Activated CD4-positive, alpha-beta T cell treated with anti-CD3 and anti-CD28 coated beads for 36 hours (primary cell): ENCODE measurements at places on chromosomes 11 and 22. TPM values are rescaled to one million over a fixed set of nuclear protein-coding genes. Genes with fewer than 3 reads are reported as not detected.

DNA sequence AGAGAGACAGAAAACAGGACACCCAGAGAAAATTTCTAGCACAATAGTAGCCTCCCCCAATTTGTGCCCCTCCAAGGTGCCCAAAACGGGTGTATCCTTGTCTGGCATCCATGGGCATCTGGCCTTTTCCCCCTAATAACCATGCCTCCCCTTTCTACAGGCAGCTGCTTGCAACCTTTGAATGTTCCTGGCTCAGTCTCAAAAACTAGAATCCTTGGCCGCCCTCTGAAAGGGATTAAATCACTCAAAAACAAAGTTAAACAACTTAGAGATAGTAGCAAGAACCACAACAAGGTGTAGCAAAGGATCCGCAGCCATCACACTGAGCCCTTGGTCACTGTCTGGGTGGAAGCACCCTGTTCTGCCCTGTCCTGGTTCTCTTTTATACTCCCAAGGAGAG is 105.6 kb downstream of the MN1 start:
- no peak for DNase-seq

DNA sequence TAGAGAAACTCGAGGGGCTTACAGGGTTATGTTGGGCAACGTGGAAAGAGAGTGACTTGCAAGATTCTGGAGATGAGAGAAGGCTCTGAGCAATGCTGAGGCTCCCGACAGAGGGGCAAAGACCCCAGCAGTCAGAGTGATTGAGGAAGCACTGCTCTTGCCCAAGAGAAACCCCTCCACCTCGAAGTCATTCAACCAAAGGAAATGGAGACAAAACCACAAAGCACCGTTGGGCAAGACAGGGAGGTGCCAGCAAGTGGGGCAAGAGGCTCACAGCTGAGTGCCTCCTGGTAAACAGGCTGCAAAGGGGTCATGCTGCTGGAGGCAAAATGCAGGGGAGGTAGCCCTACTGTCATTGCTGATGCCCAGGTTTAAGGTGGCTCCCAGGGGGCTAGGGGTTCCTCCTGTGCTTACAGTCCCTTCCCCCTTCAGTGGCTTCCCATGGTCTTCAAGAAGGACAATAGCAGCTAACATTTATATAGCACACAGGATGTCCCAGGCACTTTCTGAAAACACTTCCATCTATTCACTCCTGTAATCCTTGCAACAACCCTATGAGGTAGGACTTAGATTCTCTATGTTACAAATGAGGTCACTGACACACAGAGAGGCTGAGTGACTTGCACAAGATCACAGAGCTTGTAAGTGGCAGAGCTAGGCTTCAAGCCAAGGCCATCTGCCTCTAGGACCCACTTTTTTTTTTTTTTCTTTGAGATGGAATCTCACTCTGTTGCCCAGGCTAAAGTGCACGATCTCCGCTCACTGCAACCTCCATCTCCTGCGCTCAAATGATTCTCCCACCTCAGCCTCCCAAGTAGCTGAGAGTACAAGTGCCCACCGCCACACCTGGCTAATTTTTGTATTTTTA is 18.1 kb upstream of the MYH9 start:
- DNase-seq: peak; percentile 65

- DNase-seq: no peak
These were observed 10.6 kb upstream of the SLC25A18 start for GRCh38 chr22:17552737-17553136.

DNA sequence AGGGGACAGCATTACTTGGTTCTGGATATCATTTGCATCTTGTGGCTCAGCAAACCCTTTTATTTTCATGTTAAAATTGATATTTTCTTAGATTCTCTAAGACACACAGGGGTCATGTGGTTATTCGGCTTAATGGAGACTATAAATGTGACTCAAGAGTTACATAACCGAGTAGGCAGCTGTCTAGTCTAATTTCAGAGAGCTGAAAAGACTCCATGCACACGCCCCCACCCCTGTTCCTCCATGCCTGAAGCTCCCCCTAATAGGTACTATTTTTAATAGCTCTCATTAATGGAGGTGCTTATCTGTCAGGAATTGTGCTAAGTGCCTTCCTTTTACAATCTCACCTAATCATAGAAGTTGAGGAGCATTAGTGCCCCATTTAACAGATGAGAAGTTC is 189.2 kb upstream of the ARHGAP20 start:
- no peak for DNase-seq

- no peak for DNase-seq
These were observed 653 bp downstream of the NAGA start for GRCh38 chr22:42069801-42070516.

GRCh38 chr22:24834845-24835570 is 29.0 kb downstream of the SGSM1 start:
- DNase-seq: peak; percentile 15

GRCh38 chr11:17696741-17697140 is 22.6 kb upstream of the MYOD1 start:
- no peak for DNase-seq

DNA sequence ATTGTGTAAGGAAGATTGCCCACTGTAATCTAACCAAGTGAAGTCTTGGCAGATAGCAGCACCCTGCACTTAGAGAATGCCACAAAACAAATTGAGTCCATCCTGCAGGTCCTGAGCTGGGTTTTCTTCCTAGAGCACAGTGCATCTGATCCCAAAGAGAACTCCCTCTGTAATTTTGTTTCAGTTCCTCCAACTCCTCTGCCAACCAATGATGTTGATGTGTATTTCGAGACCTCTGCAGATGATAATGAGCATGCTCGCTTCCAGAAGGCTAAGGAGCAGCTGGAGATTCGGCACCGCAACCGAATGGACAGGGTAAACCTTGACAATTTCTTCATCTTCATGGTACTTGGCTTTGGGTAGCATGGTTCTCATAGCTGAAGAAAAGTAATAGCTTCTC is 33.1 kb upstream of the ST14 start:
- no peak for DNase-seq

Gene TBC1D22A
- total RNA-seq: 38.0 TPM

GRCh38 chr22:43060183-43060582 is 29.0 kb downstream of the TTLL1 start:
- DNase-seq: peak; percentile 77

Gene VSIG2
- total RNA-seq: not detected

DNA sequence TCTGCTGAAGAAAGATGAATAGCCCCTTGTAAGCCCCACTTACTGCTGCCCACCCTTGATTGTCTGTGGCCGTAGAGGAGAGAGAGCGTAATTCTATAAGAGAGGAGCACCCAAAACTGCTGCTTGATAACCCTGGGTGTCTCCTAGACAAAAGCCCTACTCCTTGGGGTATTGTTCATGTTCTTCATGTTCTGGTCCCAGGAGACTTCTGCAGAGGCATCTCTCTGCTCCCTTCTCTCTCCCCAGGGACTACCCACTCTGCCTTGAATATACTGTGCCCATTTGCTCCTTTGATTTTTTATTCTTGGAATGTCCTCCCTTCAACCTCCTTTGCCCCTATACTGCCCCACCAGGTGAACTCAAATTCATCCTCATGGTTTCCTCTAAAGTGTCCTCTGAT is 417.8 kb upstream of the CADM1 start:
- no peak for DNase-seq

GRCh38 chr22:33707581-33707980 is 212.7 kb downstream of the LARGE1 start:
- DNase-seq: no peak

DNA sequence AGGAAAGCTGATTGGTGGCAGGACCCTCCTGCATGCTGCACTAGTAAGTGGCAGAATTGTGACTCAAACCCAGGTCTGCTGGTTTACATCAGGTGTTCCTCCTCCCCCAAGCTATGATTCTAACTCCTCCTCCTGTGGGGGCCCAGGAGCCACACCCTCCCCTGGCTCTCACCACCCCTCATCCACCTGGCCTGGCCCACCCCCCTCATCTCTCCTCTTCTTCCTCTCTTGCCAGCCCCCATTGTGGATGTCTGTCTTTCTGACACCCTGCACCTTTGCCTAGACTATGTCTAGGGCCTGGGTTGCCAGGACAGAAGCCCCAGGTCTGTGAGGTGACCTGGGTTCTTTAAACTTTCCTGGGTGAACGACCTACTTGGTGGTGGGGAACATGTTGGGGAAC is 59.9 kb downstream of the GRIK4 start:
- DNase-seq: no peak

DNA sequence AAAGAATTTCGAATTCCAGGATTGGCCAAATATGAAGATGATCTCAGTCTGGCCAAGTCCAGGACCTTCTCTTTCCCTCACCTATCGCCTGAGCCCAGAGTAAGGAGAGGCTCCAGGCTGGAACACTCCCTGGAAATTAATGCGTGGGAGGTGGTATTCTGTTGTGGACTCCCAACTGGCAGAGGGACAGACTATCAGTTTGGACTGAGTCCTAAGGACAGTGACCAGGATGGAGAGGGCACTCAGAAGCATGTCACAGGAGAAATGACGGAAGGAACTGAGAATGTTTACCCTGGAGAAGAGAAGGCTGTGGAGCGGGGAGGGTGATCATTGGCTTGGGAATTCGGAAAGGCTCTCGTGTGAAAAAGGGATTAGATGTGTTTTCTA is 84.4 kb downstream of the RPL27A start:
- no peak for DNase-seq
